Thymus (tissue), 14 donors: ENCODE measurements at places on chromosomes 16 and 17.

DNA sequence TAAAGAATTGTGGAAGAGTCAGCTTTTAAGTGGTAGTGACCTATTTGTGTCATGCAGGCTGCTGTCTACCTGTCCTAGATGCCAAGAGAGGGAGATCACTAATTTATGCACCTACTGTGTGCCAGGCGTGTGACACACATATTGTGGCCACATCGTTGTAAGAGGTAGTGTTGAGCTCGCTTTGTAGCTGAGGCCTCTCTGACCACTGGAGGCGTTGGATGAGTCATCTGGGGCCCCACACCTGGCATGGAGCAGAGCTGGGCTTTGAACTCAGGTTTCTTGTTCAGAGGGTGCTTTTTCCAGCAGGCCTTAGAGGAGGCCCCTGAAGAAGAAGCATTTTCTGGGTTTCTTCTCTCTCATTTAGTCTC, 52.3 kb upstream of the LGALS9 start:
- DNase-seq: no peak

GRCh38 chr17:6559753-6560215, 3.4 kb upstream of the PITPNM3 start:
- no peak for DNase-seq

GRCh38 chr16:79897453-79898146, 297.1 kb upstream of the MAF start:
- DNase-seq: no peak

DNA sequence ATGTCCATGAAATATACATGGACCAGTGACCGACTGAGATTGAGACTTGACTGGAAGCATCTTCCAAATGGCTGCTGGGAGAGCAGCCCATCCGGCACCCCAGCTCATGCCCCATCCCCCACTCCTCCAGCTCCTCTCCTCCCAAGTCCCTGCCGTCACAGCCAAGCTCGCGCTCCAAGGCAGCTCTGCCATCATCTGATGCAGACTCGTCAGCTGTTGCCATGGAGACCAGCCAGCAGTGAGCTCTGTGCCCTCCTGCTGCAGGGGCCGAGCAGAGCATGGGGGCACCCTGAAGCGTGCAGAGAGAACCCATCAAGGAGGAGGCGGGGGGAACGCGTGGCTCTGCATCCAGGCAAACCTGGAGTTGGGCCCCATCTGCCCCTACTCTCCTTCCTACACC, 74.5 kb upstream of the TNRC6C start:
- peak; percentile 81 for DNase-seq

- no peak for DNase-seq
These were observed 18.9 kb downstream of the XYLT1 start for GRCh38 chr16:17451843-17452242.

- no peak for DNase-seq
These were observed 5.8 kb downstream of the PRSS8 start for GRCh38 chr16:31129568-31130335.

DNA sequence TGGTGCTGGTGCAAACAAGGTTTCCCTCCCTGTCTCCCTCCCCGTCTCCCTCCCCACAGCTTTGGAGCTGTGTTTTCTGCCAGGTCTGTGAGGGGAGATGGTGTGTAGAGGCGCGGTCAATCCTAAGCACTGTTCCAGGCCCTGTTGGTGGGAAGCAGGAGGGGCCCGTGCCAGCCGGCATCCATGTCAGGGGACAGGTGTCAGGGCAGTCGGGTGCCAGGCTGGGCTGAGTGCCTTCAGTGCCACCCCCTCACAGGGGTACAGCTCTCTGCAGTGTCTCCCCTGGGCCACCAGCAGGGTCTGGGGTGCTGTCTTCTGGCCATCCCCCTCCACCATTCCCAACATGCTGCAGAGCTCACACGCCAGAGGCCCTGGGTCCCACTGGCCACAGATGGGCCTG, 73.6 kb downstream of the KLHDC4 start:
- no peak for DNase-seq

- no peak for DNase-seq
These were observed 659 bp downstream of the RPH3AL start for GRCh38 chr17:351875-352420.

- peak; percentile 27 for DNase-seq
These were observed 825 bp downstream of the METTL9 start for GRCh38 chr16:21600031-21600773.

DNA sequence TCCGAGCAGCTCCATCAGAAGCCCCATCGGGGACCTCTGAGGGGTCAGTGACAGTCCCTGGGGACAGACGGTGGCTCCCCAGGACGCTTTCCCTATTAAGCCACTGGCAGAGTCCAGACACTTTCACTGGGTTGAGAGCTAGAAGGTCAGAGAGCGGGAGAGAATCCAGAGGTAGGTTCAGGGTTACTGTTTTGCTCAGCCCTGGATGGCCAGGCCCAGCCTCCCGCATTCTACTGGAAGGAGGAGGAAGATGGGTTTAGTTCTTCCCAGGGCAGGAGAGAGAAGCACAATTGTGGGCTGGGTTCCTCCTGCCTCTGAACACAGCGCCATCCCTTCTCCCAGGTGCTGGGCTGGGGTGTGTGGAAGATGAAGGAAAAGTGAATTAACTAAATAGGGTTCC, 452.8 kb downstream of the SLC39A11 start:
- no peak for DNase-seq

DNA sequence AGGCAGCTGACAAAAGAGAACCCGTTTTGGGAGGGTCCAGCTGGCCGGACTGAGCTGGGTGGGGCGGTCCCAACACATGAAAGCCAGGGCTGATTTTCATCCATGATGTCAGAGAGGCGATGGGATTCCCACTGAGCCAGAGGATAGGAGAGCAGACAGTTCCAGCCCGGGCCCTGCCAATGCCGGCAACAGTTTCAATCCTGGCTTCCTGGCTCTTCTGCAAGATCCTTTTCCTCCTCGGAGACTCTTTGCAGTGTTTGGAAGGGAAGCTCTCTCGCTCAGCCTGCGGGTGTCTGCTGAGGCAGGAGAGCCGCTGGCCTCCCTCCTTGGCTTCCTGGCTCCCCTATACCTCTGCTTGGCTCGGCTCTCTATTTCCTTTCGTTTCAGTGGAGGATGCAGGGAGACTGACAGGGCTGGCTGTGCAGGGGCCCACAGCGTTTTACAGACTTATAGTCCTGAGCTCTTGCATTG, 145.5 kb upstream of the SOX9 start:
- DNase-seq: no peak

GRCh38 chr17:49987290-49987585, 7.8 kb downstream of the DLX3 start:
- no peak for DNase-seq

DNA sequence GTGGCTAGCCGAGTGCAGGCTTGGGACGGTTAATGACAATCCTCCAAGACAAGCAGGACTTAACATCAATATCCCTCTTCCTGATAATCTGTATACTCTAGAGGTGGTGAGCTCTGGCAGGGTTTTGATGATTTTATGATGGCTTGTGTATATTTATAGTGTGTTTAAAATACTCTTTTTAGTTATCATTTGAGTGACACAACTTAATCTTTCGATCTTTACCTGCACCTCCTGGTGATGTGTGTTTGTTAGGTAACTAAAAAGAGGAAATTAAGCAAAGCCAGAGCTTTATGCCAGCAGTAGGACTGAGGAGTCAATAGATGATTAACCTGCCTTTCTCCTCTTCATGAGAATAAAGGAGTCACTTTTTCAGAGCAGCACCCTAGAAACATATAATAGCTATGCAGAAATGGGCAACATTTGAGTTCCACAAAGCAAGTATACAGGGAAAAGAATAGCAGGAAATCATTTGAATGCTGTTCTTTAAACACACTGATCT, 210.5 kb downstream of the IRX3 start:
- no peak for DNase-seq

DNA sequence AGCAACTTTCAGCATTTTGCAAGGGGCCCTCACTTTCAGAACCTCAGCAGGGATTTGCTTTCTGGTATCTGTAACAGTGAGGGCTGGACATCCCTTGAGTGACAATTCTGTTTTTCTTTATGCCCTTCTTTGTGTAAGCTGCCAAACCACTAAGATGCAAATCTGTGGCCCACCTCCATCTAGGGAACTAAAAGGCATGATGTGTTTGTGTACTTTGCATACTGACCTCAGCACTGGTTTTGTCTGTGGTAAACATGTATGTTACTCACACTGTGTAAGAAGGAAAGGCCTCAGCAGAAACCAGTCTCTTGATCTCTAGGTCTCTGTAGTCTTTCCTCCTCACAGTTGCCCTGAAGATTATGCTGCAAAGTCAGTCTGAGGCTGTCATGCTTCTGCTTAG, 396.6 kb upstream of the DYNLRB2 start:
- DNase-seq: no peak

- no peak for DNase-seq
These were observed 154.4 kb downstream of the ABCA8 start for GRCh38 chr17:68800751-68801150.

DNA sequence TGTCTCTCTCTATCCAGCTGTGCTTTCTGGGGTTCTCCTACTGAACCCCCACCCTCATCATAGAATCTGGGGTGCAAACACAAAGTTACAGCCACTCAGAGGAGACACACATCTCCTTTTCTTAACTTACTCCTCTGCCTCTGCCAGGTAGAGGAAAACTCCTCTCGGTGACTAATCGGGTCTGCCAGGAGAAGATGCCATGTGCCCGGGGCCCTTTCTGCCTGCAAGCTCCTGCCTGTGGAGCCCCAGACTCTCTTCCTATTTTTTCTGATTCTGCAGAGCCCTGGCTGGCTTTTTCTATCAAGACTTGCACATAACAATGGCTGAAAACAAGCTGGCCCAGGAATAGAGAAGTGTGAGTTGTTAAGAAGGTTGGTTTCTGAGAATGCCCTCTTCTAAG, 10.4 kb downstream of the SLC6A4 start:
- DNase-seq: no peak

GRCh38 chr17:882827-883585, 96.6 kb downstream of the NXN start:
- DNase-seq: no peak

DNA sequence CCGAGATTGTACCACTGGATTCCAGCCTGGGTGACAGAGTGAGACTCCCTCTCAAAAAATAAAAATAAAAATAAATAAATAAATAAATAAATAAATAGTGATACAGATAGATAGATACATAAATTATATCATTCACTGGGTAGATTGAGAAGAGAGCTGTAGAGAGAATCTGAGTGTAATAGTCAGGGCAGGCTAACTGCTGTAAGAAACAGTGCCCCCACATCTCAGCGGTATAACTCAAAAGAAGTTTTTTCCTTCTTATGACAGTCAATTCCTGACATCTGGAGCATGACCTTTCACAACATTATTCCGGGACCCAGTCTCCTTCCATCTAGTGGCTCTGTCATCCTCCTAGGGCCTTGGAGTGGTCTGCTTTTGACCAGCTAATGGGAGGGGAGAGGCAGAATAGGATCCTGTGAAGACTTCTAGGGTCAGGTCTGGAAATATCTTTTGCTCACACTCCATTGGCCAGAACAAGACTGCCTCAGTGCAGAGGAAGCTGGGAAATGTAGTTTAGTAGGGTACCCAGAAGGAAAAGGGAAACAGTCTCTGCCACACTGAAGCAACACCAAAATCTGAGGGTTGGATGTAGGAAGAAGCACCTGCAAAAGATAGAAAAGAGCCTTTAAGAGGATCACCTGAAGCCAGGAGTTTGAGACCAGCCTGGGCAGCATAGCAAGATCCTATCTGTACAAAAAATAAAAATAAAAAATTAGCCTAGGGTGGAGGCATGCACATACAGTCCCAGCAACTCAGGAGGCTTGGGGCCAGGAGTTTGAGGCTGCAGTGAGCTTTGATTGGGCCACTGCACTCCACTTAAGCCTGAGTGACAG, 3.0 kb upstream of the QPRT start:
- no peak for DNase-seq

DNA sequence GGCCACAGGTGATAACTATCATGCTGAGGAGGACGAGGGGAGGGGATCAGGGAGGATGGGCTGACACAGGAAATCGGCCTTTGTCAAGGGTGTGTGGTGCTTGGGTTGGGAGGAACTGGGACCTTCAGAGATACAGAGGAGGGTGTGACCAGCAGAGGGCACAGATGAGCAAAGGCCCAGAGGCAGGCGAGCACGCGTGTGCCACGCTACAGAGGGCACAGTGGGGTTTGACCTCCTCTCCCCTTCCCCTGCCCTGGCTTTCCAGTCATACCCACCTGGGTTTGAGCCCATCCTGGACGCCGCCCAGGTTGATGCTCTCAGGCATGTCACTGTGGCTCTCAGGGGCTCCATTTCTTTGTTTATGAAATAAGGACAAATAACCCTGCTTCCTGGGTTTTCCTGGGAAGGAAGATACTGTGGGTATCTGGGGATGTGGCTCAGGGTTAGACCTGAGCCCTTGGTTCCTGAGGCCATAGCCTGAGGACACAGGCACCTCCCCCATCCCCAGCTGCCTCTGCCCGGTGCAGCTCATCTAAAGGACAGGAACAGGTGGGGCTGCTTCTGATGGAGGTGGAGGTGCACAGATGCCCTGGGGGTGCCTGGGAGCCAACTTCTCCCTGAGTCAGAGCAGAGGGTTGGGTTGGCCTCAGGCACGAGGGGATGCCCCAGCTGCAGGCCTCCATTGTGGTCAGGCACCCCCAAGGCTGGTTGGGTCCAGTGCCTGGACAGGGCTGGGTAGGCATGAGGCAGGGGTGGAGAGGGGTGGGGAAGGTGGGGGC, 51.8 kb downstream of the BEAN1 start:
- DNase-seq: peak; percentile 93

DNA sequence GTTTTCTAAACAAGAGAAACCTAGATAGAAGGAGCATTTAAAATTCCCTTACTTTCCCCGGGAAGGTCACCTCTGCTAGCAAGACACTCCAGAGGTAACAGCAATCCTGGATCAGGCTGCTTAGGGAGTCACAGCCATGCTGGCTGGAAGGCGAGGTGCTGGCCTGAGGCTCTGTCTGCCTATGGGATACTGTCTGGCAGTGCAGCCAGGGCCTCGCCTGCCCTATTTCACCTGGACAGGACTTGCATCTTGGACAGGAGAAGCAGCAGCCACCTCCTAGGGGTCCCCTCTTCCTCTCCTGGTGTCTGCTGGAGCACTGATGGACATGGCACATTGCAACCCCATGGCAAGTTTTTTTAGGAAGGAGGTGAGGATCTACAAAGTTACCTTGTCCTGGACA, 15.1 kb downstream of the FA2H start:
- no peak for DNase-seq

DNA sequence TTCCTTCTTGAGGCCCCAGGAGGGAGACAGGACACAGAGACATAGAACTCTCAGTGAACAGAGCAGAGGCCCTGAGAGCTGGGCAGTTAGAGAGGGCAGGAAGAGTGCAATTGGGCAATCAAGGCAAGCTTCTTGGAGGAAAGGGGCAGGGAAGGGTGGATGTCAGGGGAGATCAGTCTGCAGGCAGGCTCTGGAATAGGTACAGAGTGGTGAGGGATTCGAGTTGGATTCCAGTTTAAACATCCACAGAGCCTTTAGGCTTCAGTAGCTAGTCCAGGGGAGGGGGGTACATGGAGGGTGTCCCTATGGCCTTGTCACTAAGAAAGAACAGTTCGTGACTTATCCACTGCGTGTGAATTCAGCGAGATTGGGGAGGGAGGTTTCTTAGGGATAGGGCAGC, 2.0 kb downstream of the PYY start:
- DNase-seq: no peak

DNA sequence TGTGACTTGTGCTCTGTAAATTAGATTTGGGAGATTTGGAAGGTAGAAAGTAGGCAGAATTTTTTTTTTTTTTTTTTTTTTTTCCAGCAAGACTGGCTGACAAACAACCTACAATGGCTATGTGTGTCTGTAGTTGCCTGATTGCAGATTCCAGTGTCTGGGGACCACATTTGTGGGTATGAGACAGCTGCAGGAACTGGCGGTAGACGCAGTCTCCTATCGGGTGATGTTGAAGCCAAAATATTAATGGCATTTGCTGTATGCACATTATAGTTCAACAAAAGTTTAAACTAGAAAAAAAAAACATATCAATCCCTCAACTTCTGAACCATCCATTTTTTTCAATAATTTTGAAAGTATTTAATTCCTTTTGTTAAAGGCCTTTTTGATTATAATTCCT, 665.2 kb downstream of the TOX3 start:
- DNase-seq: no peak
